ENCODE measurements at places on chromosomes 5 and 9.
A peak's percentile ranks its signal among the peaks of the same experiment; 100 is the strongest.

- DNase-seq = no peak
Measured at GRCh38 chr5:134813407-134813806, 32.4 kb upstream of the C5orf24 start.

GRCh38 chr5:135487839-135488514 lies 35.8 kb upstream of the TIFAB start:
- no peak for DNase-seq

DNA sequence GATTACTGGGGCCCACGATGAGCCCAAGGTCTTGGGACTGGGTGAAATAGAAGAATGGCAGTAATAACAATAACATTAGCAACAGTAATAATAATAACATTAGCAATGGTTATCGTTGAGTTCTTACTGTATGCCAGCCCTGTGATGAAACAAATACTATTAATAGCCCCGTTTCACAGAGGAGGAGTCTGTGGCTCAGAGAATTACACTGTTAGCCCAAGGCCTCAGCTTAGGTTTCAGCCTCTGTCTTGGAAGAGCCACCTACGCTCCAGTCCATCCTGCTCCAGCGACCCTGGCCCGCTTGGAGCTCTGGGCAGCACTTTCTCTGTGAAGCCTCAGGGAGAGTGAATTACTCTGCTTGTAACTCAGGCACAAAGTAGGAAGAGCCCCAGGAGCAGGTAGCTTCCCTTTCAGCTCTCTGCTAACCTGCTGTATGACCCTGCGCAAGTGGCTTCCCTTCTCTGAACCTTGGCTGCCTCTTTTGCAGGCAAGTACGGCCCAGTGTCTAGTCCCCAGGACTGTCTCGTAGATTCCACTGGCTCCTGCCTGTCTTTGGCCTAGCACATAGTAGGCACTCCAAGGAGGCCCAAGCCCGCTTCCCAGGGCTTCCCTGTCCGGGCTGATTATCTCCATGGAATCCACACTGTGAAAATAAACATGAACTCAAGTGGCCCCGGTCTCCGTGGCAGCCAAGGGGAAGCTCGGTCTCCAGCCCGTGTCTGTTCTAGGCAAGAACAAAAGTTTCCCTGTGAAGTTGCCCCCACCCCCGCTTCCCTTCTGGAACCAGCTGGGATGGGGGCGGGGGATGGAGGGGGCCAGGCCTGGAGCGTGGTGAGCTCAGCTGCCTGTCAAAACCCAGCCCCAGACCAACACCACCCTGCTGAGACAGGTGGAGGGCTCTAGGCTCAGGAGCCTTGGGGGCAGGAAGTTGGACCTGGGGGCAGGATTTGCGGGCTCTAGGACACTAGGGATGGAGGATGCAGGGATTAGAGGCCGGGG lies 26.2 kb upstream of the LMX1B start:
- DNase-seq = no peak

DNA sequence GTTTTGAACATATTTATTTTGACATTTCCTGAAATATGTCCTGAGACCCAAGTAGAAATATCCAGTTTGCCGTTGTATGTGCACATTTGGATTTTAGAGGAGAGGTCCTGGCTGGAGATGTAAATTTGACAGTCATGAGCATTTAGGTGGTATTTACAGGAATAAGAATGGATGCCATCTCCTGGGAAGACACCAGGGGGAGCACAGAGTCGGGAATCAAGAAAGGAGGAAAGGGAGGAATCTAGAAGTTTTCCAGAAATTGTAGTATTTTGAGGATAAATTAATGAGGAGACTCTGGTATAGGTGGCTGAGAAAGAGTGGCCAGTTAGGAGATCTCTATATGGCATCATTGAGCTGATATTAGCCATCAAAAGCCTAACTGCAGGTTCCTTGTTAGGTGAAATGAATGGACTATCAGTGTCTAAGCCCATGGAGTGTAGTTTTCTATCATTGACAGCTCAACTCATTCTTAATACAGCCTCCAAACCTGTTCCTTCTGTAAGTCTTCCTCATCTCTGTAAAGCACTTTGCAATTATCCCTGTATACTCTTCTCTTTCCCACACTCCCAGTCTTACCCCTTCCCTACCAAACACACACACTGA lies 7.2 kb downstream of the GAPT start:
- DNase-seq = no peak

DNA sequence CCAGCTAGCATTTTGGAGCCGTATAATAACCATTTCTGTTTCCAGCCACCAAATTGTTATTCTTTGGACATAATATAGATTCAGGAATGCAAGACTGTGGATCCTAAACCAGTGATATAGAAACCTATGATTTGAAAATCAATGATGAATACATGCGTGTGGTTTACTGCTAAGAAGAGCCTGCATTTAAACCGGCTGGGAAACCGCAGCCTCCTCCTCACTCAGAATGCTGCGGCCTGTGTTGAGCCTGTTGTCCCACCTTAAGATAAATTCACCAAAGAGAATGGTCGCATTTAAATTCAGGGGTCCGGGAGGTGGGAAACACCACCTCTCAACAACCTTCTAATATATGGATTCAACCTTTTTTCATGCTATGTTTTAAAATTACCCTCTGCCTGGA lies 148.0 kb downstream of the MEF2C start:
- DNase-seq = no peak

DNA sequence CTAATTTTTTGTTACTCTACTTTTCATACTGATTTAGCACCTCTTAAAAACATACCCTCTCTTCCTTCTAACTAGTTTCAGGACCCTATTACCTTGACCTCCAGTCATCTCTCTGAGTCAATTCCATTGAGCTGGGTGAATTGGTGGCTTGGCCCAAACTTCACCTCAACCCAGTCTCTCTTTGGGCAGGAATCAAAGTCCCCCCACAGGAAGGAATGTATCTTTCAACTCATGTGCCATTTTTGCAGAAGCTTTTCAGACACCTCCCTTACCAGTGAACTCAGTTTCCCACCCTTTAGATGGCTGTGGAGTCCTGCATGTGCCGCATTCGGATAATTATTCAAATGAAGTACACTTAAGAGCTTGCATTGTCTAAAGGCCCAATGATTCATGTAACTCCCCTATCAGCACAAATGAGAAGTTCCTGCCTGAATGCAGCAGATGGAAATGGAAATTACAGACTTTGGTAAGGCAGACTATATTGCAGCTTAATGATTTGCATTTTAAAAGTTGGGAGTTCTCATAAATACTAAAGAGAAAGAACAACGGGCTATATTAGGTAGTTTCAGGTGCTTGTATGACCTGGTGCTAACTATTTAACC lies 693.5 kb downstream of the PTPRD start:
- no peak for DNase-seq

DNA sequence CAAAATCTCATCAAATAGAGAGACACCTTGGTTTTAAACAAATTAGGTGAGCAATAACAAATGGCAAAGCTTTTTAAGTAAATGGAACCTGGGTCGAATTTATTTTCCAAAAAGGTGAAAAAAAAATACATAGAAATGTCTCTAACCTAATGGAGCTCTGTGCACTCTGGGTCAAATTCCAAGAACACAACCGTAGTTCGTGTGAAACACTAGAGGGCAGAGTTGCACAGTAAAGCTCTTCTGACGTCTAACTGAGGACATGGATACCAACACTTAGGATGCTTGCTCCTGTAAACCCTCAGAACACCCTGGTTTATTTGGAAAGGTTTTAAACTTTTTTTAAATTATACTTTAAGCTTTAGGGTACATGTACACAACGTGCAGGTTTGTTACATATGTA lies 18.9 kb downstream of the MARCHF11 start:
- peak; percentile 17 for DNase-seq

DNA sequence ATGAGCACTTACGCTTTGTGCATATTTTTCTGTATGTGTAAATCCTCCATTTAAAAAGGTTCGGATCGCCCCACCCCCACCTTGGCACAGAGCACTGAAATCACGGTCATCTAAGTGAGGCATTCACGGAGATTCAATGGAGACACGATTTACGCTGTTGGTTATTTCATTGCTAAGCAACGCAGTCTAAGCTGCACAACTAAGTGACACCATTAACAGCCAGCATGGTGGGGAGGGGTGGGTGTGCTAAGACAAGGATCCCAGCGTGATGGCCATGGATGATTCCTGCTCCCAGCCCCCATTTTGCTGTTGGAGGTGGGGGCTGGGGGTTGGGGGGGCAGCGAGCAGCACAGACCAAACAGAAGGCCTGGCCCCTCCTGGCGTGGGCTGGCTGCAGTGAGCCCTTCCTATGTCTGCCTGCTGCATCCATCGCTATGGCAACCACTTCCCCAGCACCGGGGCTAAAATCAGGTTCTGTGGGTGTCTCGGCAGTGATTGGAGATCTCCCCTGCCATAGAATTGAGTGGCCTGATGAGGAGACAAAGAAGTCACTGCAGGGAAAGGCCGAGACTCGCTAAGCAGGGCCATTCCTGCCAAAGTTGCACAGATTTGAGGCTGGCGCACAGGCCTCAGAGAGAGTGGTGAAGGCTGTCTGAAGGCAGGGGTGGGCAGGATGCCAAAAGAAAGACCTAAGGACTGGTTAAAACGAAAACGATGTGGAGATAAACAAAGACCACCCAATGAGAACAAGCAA lies 14.3 kb upstream of the MARCHF6 start:
- no peak for DNase-seq

- no peak for DNase-seq
Measured at GRCh38 chr9:2022560-2022959, 7.4 kb downstream of the SMARCA2 start.

- DNase-seq = no peak
Measured at GRCh38 chr9:96203867-96204501, 98.0 kb downstream of the HSD17B3 start.

DNA sequence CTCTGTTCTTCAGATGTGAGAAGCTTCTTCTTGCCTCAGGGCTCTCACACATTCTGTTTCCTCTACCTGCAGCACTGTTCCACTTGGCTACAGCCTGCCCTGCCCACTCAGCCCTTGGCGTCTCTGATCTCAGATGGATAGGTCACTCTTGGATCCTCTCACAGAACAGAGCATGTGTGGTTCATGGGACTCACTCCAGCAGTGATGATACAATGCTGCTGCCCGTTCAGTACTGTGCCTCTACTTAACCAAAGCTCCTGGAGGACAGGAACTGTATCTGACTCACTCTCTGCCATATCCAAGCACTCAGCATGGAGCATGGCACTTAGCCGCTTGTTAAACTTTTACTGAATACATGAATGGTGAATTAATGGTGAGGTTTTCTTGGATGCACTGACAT lies 3.4 kb upstream of the SPINK4 start:
- no peak for DNase-seq

DNA sequence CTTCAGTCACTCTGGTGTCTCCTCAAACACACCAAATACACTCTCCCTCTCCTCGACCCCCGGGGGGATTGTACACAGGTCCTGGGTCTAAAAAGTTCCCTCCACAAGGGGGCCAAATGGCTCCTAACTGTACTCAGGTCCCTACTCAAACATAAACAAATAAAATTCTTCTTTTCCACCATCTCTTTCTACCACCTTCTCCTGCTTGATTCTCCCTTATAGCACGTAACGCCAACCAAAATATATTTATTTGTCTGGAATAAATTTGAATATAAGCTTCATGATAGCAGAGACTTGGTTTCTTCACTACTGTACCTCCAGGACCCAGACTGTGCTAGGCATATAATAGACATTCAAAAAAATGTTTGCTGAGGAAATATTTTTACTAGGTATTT lies 21.4 kb downstream of the ZNF608 start:
- DNase-seq = no peak

- no peak for DNase-seq
Measured at GRCh38 chr5:142235050-142235797, 89.6 kb downstream of the SPRY4 start.

- DNase-seq = no peak
Measured at GRCh38 chr5:80961376-80962281, 1.5 kb downstream of the RASGRF2 start.

GRCh38 chr5:141715346-141715905 lies 33.4 kb upstream of the ARAP3 start:
- DNase-seq = no peak

DNA sequence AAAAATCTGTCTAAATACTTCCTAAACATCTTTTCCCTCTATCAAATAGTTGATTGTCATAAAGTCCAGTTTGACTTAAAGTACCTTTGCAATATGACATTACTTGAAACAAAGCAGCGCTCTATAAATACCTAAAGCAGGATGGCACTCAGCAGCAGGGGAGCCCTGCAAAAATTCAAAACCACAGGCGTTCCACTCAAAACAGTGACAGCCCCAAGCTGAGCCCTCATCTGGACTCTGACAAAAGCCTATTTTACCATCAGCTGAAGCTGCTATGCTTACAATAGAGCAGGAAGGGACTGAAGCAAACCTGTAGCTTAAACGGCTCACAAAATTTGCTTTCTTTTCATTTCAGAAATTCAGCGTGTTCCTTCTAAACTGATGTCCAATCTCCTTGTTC lies 11.5 kb downstream of the GABRA6 start:
- DNase-seq = no peak

DNA sequence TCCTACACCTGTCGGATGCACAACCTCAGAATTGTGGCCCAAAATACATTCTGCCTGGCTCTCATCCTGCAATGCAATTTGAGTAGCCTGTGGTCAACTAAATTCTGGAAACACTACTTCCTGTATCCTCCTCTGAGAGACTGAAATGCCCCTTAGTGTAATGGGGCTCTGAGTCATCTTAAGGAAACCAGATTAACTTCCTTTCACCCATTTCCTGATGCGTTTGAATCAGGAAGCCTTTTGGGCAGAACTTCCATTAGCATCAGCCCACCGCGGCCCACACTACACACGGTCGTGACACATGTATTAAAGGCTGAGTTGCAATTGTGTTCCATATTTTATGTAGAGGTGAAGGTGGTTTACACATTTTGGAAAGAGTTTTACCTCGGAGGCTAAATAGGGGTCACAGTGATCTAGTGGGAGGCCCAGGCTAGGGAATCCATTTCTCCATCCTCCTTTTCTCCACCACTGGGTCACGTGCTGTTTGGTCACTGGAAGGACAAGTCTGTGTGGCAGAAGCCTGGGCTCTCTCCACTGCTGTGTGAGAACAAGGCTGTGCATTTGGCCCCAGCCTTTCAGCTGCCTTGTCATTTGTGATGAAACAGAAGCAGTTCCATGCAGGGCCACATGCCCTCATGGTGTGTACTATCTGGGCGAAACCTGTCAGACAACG lies 55.9 kb downstream of the DAP start:
- no peak for DNase-seq

- DNase-seq = peak; percentile 90
Measured at GRCh38 chr5:123708074-123708806, 196.3 kb downstream of the CSNK1G3 start.

DNA sequence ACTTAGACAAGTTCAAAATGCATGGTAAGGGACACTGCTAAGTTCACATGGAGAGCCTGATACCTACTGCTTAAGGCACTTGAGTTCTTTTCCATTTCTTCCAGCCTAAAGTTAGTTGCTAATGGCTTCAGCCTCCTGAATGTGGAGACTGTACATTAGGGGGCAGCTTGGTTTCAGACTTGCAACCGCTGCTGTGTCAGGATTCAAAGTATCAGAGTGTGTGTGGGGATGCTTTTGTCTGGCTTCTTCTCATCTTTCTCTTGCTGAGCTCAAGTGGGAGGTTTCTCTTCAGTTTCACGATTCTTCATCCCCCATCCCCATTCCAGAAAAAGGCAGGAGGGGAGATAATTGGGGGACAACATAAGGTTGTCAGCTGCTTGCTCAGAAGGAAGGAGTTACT lies 49.4 kb downstream of the ATP10B start:
- DNase-seq = no peak
